Activated T-helper 1 cell treated with anti-CD3 and anti-CD28 coated beads, Interleukin-2, amount 50 U/mL, for 16 hours (primary cell): ENCODE measurements at places on chromosomes 4 and X.

DNA sequence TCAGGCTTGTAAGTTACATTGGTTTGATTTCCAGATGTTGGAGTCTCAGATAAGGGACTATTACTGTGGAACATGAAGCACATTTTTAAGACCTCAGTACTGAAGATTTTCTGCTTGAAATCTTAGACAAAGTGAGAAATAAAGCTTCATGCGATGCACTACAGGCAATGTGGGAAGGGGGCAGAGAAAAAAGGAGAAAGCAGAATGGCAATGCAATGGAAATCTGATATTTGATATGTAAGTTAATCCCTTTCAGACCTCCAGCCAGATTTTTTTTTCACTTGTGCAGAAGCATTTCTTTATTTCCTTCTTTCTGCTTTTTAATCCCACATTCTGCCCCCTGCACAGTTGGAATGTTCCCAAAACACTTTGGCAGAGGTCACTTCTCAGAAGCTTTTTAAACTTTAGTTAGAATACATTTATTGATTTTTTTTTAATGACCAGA, 174.3 kb downstream of the ADGRL3 start:
- DNase-seq: no peak

DNA sequence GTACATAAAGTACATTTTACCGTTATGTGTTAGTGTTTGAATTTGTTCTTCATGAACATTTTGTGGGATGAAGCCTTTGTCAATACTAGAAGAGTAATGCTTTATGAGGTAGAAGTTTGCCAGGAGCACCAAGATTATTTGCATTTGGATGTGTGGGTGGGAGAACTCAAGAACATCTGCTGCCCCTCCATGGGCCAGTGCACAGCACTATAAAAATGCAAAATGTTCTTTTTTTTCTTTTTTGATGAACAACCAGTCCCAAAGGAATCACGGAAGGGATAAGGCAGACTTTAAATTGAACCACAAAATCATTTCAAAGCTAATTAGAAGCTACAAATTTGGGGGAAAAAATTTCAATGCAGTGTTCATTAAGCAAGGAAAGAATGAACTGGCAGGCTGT, 300.3 kb upstream of the NWD2 start:
- DNase-seq: no peak

- DNase-seq: no peak
Observed at GRCh38 chrX:77347572-77347971, 99.6 kb upstream of the FGF16 start.

DNA sequence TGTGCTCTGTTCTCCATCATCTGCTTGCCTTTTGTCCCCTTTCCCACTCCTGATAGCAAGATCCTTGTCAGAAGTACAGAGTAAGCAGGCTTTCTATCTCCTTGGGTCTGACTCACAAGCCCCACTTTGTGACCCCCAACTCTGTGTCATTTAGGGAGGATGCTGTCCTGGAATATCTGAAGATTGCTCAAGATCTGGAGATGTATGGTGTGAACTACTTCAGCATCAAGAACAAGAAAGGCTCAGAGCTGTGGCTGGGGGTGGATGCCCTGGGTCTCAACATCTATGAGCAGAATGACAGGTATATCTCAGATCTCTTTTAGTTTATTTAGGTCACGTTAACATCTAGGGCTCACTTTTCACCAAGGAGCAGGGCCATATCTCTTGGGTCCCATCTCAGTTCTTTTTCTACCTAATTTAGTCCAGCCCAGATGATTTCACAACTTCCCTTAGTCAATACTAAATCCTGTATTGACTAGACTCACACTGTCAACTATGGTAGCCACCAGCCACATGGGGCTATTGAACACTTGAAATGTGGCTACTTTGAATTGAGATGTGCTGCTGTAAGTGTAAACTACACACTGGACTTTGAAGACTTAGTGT, 64.3 kb downstream of the MSN start:
- no peak for DNase-seq

DNA sequence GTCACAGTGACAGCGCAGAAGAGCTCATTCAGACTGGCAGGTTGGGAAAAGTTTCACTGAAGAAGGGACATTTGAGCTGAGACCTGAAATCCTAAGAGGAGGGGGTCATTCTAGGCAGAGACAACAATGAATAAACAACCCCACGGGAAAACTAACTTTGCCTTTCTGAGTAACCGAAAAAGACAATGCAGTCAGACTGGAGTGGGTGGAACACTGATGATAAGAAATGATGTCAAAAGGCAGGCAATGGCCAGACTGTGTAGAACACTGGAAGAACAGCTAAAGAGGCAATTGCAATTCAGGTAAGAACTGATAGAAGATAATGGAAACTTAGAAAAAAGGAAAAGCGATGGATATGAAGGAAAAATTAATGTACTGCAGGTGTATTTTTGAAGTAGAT, 73.8 kb downstream of the CHIC2 start:
- DNase-seq: no peak

DNA sequence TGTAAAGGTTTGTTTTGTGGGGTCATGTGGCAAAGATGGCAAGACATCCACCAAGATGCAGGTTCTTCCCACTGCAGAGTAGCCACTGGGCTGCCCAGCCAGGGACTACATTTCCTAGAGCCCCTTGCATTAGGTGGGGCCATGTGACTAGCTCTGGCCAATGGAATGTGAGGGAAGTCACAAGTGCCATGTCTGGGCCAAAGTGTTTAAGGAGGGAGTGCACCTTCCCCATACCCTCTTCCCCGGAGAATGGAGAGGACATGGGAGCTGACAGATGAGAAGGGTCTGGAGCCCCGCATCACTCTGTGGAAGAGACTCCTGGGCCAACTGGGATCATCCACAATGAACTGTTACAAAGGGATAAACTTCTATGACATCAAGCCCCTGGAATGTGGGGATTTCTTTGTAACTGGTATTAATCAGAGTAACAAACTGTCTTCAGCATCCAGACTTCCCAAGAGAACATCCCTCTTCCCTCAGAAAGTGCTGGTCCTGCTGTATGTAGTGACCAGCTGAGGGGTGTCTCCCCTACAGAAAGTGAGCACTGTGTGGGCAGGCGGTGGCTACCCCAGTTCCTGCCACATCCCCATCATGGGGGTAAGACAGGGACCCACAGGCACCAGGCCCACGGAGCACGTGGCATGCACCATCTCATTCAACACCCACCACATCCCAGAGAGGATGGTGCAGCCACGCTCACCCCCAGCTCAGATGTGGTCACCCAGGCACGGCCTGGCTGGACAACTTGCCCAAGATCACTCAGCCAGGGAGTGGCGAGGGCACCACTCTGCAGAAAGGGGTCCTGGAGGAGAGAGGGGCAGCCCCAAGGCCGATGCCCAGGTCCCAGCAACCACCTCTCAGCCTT, 10.9 kb downstream of the PPP2R2C start:
- no peak for DNase-seq

DNA sequence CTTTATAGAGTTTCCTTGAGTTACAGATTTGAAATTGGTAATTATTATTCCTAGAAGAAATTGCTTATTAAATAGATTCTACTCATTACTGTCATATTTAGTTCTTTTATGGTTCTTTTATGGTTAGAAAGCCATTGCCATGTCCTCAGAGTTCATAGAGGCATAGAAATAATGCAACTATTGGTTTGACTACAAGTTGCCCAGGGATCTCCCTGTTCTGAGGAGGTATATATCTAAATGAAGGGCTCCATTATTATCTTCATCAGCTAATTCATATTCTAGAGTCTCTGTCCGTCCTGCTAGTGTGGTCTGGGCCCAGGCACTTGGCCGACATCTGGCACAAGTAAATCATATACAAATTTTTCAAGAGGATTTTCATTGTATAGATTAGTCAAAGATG, 535.7 kb downstream of the PPP4R3C start:
- DNase-seq: no peak

- DNase-seq: no peak
Observed at GRCh38 chrX:8847360-8847759, 46.2 kb upstream of the FAM9A start.

DNA sequence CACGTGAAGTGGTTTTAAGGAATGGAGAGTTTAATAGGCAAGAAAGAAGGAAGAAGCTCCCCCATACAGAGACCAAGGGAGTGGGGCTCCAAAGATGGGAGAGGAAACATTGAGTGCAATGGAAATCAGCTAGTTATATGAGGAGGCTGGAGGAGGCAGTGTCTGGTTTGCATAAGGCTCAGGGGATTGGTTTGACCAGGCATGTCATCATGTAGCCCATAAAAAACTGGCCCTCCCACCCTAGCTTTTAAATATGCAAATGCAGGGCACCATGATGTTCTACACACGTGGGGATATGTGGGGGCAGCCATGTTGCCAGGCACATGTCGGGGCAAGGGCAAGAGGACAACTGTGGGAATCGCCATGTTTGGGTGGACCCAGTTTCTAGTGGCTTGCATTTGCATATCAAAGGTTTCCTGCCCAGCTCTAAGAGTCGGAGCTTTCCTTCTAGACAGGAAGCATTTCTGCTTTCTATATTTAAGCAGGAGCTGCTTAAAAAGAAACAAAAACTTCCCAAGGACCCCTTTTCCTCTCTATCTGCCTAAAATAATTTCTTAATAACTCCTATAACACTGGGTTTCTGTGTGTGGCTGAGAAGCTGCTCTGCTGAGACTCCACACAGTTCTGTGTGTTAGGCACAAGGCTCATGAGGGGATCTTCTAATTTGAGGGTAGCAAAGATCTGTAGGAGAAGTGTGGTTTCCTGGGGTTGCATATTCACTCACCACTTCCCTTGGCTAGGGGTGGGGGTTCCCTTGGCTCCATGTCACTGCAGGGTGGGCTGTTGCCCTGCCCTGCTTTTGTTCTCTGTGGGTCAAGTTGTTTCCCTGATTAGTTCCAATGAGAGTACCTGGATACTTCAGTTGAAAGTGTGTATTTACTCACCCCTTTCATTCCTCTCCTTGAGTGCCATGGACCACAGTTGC, 113.5 kb downstream of the VSIG4 start:
- no peak for DNase-seq

DNA sequence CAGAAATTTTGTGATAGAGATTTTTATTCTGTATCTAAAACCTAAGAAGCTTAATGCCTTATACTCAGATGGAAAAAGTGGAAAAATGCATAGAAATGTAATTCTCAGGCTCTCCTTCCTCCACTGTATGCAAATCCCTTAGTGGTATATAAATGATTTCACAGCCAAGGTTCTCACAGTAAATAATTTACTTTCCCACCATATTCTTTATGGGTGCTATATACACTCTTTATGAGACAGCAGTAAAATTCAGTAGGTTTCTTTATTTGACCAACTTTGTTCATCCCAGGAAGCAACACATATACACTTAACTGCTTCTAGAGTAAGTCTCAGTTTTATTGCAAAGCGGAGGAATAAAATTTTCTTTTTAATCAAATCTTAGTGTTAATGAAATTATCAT, 1399.7 kb downstream of the PCDH7 start:
- no peak for DNase-seq

DNA sequence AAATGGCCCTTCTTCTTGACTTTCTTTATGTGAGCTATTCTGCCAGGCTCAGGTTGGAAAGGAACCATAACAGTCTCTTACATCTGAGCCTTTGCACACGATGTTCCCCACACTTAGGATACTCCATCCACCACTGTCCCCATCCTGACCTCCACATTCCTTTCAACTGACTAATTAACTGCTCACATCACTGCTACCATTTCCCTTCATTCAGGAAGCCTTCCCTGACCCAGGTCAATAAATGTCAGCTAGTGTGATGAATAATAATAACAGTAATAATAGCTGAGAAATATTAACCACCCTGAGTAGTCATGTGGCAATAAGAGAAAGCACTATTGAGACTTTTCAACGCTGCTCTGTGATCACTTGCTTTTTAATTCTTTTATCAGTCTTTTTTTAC, 291.7 kb downstream of the KCNIP4 start:
- DNase-seq: no peak

DNA sequence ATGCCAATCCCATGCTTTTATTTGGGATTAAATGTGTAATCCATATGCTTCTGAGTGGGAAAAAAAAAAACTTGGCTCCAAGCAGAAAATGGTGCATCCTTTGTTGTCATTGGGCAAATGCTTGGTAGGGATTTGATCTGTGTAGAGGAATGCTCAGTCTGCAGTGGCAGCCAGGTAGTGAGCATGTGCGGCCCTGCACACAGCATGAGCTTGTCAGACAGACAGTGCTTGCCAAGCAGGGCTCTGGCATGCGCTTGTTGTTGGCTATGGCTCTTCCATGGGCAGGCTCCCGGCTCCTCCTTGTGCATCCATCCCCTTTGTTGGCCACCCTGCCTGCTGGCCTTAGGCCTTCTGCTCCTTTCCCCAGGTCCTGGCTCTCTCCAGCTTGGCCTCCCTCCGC, 130.3 kb downstream of the GPR143 start:
- DNase-seq: no peak

DNA sequence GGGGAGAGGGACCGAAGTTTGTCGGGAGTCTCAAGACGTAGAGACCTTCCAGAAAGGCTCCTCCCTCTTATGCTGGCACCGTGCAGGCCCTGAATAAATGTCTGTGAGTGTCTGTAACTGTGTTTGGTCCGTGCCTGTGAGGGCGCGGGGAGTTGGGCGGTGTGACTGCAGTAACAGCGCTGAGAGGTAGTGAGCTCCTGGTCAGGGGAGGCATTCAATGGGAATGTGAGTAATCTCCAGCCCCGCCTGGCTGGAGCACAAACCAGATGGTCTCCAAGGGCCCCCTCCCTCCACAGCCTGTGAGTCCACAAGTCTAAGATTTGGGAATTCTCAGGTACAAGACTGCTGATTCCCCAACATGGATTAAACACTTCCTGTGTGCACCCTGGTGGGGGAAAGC, 100.0 kb downstream of the HMX1 start:
- no peak for DNase-seq

DNA sequence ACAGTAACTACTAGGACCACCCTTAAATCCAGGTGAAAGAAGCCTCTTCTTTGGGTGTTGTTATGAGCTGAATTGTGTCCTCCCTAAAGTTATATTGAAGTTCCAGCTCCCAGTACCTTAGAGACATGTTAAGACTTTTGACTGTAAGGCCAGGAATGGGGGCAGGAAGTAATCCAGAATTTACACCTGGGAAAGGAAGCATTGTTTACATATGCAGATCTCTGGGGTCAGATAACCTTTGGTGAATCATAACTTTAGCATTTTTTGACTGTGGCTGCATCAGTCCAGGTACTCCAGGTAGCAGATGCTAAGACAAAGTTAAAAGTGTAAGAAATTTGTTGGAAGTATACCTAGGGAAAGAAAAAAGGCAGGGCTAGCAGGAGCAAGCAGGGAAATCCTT, 104.9 kb upstream of the CENPE start:
- DNase-seq: no peak

DNA sequence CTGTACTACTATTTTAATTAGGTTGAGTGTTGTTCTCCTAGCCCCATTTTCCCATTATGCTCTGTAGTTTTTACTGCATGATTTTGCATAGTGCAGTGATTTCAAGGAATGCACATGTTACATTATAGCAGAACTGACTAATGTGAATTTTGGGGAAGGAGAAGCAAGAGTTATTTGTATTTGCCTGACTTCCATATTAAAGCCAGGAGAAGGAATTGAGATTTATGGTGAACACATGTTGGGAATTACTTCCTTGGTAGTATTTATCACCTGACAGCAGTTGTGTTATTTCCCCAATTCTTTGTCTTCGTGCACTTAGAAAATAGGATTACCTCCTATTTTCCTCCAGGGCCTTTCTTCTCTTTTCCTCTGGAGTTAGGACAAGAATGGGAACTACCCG, 3.2 kb downstream of the TMEM144 start:
- DNase-seq: no peak

GRCh38 chr4:180455226-180455625, 1788.0 kb upstream of the TENM3 start:
- DNase-seq: no peak
